ENCODE measurements at places on chromosomes 13 and 19. TPM values are rescaled to one million over a fixed set of nuclear protein-coding genes. Genes with fewer than 3 reads are reported as not detected.

The SPRYD7 gene
- total RNA-seq: 11.5 TPM

The PSPN gene
- 1.7 TPM for total RNA-seq

DNA sequence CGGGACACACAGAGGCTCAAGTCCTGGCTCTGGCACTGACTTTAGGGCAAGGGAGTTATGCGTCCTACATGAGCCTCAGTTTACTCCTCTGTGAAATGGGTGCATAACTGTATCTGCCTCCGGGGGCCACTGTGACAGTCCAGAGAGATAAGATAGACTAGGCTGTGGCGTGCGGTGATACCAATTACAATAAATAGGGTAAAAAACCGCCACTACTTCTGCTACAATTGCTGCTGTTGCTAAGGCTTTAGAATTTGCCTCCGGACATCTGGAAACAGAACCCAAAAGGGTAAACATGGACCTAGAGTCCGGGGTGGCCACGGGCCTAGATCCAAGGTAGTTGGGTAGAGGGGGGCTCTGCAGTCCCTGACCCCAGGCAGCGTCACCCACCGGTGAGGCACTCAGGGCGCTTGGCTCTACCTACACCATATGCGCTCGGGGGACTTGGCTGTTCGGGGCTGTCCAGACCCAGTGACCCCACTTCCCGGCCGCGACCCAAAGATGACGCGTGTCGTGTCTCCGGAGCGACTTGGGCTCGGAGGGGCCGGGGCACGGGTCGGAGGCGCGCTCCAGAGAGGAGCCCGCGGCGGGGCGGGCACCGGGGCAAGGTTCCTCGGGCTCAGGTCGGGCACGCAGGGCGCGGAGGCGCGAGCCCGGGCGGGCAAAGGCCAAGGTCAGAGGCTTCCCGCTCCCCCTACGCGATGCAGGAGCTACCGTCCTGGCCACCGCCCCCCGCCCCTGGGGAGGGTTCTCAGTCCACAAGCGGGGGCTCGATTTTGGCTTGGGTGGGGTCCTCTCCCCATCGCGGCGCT, 1.1 kb downstream of the INSR start:
- peak; percentile 35 for DNase-seq

DNA sequence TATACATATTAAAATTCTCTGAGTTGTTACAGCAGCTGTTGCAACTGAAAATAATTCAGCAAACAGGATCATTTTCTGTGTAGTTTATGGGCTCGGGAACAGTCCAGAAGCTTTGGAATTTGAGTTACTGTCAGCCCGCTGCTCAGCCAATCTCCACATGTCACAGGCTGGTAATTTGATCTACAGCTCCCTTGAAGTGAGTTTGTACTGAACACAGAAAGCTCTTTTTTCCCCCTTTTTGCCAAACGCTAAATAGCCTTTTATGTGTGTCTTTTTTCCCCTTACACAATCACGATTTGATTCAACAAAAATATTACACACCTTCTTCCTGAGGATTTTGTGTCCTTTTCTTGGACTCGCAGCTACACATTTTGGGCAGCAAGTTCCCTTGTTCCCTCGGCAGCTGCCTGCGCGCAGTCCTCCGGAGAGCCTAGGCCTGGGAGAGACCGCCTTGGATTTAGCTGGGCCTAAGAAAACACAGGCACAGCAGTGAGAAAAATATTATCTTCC, 371.4 kb downstream of the KCNRG start:
- DNase-seq: no peak

The SIX5 gene
- total RNA-seq: 21.8 TPM
